Left lobe of liver (tissue), 2 donors: ENCODE measurements at places on chromosomes 13 and 19. TPM values are rescaled to one million over a fixed set of nuclear protein-coding genes. Genes with fewer than 3 reads are reported as not detected.

The FCER2 gene
- 0.45 TPM for total RNA-seq

The TSHZ3 gene
- total RNA-seq, result 1.1 TPM

The ZNF20 gene
- 0.65 TPM for total RNA-seq

The TPRX2 gene
- not detected for total RNA-seq

The ZNF544 gene
- 10.0 TPM for total RNA-seq

The PPP1R13L gene
- 8.0 TPM for total RNA-seq

The SPART gene
- 14.6 TPM for total RNA-seq

The LDLR gene
- 12.2 TPM for total RNA-seq

The KIR2DL1 gene
- not detected for total RNA-seq

The PRR19 gene
- total RNA-seq, result 0.65 TPM

The MAP2K2 gene
- 63.1 TPM for total RNA-seq

The NEK5 gene
- 0.05 TPM for total RNA-seq

The DCLK1 gene
- not detected for total RNA-seq

The KL gene
- total RNA-seq, result 0.05 TPM

The IGSF23 gene
- total RNA-seq, result 7.0 TPM

The RGS9BP gene
- 0.10 TPM for total RNA-seq

The VSIG10L gene
- 1.8 TPM for total RNA-seq

The PRTN3 gene
- total RNA-seq, result 0.23 TPM

The KIR3DL1 gene
- total RNA-seq, result not detected

The ACP7 gene
- total RNA-seq, result not detected

The ZC3H4 gene
- total RNA-seq, result 18.5 TPM

The FAM124A gene
- total RNA-seq, result 0.50 TPM

The POLR2I gene
- 43.9 TPM for total RNA-seq

The MYH14 gene
- total RNA-seq, result 70.5 TPM

The KASH5 gene
- total RNA-seq, result not detected

The KLK11 gene
- not detected for total RNA-seq

The PRKCSH gene
- 218 TPM for total RNA-seq

The EEF1AKMT1 gene
- total RNA-seq, result 7.7 TPM

The MUC16 gene
- not detected for total RNA-seq

The ZNF253 gene
- 4.7 TPM for total RNA-seq

The GDF15 gene
- total RNA-seq, result 3.2 TPM

The CD177 gene
- 0.38 TPM for total RNA-seq

The CBY2 gene
- total RNA-seq, result not detected

The KIR2DL3 gene
- total RNA-seq, result not detected
